ENCODE measurements at places on chromosomes 11 and 22.

DNA sequence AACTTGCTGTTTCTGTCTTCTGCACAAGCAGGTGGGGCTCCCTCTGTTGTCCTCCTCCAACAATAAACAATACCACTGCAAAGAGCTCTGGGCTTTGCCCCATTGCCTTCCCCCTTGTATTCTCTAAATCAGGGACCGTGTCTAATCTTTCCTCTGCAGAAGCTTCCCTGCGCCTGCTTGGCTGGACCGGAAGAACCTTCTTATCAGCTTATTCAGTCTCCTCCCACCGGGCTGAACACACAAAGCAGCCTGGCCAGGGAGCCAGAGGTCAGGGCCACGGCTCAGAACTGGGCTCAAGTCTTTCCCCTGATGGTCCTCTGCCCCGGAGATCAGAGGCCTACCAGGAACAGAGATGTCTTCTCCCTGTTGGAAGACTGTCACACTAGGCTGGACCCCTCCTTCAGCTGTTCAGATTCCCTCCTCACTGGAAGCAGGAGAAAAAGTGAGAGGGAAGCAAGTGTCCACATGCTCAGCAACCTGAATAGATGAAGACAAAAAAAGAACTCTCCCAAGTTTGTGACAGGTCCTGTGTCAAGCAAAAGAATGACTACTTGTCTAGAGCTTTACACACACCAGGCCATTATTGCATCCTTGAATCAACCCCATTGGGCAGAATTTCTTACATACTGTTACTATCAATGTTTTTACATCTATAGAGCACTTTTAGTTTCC lies 63.7 kb downstream of the RAB30 start:
- DNase-seq: no peak

GRCh38 chr22:35008213-35008612 lies 57.7 kb upstream of the ISX start:
- no peak for DNase-seq

GRCh38 chr11:9461760-9462134 lies 935 bp downstream of the ZNF143 start:
- no peak for DNase-seq

DNA sequence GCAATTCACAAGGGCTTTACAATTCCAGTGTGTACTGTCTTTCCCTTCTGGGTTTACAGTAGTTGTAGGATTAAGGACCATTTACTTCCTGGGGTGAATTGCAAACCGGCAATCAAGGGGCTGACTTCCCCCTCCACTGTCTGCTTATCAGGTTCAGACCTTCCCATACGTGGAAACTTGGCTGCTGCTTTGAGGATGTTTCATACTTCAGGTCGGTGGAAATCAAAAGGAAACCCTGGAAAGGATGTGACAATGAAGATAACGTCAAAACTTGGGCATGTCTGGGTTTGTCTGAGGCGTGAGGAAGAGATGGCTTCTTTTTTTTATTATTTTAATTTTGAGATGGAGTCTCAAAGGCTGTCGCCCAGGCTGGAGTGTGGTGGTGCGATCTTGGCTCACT lies 2.1 kb upstream of the RTCB start:
- no peak for DNase-seq

GRCh38 chr11:92775003-92775676 lies 194.3 kb upstream of the MTNR1B start:
- no peak for DNase-seq

- DNase-seq: no peak
Observed at GRCh38 chr11:76231121-76231738, 24.9 kb upstream of the WNT11 start.

- DNase-seq: no peak
Observed at GRCh38 chr11:32913445-32913844, 20.8 kb downstream of the QSER1 start.

DNA sequence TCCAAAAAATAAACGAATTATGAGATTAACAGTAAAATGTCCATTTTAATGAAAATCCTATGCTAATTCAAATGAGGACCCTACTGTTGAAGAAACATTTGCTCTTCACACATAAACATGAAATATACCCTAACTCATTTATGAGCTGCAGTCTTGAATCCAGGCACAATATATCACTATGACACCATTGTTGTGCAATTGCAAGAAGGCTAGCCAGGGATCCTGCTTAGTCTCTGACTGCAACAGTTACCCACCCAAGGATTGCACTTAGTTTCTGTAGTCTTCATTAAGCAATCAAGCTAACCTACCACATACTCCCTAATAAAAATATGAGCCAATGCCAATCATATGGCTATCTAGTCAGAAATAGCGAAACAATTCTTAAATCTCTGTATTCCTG lies 981.0 kb upstream of the FAT3 start:
- no peak for DNase-seq

Measured in stimulated activated CD4-positive, alpha-beta T cell treated with anti-CD3 and anti-CD28 coated beads, Interleukin-2, amount 100 ng/mL, for 24 hours (primary cell).